ENCODE measurements at places on chromosomes 5 and 9.
A peak's percentile ranks its signal among the peaks of the same experiment; 100 is the strongest.

DNA sequence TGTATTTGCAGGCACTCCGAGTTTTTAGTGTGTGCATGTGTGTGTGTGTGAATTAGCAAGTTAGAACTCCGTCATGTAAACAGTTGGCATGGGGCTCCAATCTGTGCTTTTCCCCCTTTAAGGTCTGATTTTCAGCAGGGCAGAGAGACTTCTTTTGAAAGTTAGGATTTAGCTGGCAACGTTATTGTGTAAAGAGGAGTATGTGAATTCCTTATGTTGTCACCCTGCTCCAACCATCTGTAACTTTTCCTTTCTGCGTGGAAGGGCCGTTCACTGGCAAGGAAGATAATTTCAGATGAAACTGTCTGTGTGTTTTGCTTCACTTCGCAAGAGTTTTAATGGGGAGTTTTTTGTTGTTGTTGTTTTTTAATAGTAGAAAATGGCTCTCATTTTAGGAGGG lies 332 bp downstream of the SGCD start:
- peak; percentile 2 for DNase-seq

- no peak for DNase-seq
These were observed 70.5 kb upstream of the BOD1 start for GRCh38 chr5:173686950-173687349.

GRCh38 chr9:122218071-122218934 lies 10.5 kb downstream of the LHX6 start:
- DNase-seq = no peak

GRCh38 chr5:51669095-51669494 lies 285.8 kb downstream of the ISL1 start:
- no peak for DNase-seq

DNA sequence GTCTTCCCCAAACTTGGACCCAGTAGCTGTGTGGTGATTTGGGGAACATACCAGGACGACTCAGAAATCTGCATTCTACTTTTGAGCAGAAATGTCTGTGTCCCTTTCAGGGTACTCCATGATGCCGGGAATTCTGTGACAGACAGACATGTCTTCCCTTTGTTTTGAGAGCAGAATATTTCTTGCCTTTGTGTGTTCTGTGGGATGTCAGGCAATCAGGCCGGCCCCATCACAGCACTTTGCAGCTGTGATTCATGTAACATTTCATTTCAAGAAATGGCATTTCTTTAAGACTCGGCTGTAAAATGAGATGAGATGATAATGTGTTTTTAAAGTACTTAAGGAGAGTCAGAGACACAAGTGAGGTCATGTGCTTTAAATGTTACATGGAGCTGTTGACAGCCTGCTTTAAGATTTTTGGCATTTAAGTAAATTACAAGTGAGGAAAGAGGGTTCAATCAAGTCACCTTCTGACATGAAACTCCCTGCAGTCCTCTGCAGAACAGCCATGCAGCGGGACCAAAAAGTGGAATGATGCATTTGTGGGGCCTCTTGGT lies 98.7 kb downstream of the SLC28A3 start:
- no peak for DNase-seq

DNA sequence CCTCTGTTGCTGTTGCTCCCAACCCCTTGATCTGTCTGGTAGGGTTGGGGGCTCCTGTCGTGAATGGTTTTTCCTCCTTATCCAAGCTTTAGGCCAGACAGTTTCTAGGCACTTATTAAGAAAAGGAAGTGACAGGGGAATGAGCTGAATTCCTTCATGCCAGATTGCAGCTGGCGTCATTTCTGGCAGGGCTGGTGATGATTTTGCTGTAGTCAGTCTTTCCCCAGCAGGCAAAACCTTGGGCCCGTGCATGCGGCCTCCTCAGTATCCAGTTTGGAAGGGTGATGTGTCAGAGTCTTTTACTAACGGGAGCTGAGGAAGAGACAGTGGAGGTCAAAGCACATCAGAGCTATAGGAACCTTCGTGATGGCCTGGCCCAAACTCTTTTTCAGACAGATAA lies 58.8 kb downstream of the COL27A1 start:
- DNase-seq = peak; percentile 26

DNA sequence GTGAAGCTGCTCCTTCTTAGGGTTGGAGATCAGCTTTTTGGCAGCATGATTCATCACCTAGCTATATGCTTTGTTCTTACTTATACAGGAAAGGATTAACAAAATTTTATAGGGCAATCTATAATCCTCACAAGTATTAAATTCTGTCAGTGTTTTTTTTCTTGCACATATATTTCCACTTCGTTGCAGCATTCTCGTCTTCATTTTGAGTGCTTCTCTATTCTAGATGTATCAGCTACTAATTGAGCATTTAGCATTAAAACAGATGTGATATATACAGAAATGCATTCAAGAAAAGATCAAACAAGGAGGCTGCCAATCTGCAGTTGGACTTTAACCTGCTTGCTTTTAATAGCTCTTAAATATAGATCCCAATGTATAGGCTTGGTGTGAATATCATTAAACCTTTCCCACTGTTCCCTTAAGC lies 3.6 kb upstream of the CTXN3 start:
- no peak for DNase-seq

DNA sequence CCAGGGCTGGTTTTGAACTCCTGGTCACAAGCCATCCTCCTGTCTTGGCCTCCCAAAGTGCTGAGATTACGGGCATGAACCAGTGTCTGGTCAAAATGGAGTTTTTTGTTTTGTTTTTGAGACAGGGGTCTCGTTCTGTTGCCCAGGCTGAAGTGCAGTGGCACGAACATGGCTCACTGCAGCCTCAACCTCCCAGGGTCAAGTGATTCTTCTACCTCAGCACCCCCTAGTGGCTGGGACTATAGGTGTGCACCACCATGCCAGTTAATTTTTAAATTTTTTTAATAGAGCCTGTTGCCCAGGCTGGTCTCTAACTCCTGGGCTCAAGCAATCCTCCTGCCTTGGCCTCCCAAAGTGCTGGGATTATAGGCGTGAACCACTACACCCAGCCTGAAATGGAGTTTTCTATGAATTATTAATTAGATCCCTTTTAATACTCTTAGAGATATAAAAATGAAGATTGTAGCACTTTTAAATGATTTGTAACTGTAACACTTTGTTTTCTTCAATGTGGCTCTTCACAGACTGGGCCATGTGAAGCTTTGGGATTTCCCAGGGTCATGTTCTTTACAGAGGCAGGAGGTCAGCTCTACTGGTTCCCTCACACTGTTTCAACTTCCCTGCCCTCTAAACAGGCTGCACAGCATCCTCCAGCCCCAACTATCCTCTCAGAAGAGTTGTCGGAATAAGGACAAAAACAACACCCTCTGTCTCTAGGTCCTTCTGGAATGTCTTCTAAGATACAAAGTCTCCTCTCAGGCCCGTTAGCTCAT lies 32.7 kb upstream of the SPARC start:
- peak; percentile 55 for DNase-seq

DNA sequence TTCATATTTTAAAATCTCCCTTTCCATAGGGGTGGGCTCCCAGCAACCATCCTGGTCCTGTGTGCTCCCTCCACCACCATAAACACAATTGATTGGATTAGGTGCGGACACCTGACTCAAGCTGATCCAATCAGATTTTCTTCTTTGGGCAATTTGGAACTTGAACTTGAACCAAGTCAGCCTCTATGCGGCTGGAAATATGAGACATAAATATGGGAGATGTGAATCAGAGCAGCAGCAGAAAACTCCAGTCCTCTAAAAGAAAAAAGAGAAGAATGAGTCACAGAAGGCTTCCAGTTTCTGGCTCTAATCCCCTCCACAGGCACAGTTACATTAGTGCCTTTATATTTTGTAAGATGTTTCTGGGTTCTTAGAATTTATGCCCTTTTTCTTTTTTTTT lies 306.6 kb downstream of the MLLT3 start:
- DNase-seq = peak; percentile 93

- DNase-seq = no peak
These were observed 199.3 kb upstream of the SEMA6A start for GRCh38 chr5:116773926-116774325.

DNA sequence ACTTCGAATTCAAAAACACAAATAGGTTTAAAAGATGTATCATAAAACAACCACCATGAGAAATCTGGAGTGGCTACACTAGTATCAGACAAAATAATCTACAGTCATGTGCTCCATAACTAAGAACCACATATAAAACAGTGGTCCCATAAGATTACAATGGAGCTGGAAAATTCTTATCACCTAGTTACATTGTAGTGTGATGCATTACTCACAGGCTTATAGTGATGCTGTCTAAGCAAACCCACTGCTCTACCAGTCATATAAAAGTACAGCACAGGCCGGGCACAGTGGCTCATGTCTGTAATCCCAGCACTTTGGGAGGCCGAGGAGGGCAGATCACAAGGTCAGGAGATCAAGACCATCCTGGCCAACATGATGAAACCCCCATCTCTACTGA lies 160.1 kb downstream of the ROR2 start:
- peak; percentile 20 for DNase-seq

DNA sequence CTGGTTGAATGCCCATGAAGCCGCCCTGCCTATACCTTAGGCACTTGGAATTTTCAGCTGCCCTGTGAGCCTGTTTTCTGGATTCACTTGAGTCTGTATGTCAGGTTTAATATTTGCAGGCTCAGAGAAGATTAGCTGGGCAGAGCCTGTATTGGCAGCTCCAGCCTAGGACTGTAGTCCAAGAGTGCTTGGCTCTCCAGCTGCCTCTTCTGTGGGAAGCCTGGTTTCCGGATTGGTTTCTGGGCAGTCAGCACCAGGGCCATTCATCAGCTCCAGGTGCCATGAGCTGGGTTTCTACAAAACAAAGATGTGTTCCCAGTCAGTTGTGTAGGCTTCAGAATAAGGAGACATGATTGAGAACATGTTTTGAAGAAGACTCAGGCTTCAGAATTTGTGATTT lies 90.1 kb downstream of the ARHGAP26 start:
- no peak for DNase-seq

GRCh38 chr9:111970827-111971226 lies 74.2 kb downstream of the UGCG start:
- no peak for DNase-seq

DNA sequence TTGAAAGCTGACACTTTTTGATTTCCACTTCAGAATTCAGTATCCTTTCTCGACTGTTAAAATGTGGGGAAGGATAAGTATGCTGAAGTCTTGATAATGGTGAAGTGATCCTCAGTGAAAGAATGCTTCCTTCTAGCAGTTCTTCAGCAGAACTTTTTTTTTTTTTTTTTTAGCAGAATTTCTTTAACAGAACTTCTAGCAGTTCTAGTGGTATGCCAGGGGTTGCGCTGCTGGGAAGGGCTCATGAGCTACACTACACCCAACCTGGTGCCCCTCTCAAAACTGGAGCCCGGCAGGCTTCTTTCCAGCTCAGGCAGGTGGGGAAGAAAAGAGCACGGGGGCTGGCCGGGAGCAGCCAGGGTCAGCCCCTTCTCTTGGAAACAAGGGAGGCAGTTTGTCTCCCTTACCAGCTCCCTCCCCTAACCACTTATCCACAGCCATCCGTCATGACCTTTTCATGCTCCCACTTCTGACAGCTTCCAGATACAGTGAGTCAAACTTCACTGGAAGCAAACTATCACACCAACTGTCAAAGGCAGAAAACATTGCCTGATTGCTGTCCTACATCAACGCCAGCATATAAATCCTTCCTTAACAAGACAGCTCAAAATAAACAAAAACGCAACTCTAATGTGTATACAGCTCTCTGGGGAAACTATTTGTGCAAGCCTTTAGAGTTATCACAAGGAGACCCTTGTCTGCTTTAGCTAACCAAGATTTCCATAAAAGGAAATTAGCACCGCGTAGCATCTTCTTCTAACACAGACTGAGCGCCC lies 211.5 kb downstream of the GAPVD1 start:
- peak; percentile 88 for DNase-seq

DNA sequence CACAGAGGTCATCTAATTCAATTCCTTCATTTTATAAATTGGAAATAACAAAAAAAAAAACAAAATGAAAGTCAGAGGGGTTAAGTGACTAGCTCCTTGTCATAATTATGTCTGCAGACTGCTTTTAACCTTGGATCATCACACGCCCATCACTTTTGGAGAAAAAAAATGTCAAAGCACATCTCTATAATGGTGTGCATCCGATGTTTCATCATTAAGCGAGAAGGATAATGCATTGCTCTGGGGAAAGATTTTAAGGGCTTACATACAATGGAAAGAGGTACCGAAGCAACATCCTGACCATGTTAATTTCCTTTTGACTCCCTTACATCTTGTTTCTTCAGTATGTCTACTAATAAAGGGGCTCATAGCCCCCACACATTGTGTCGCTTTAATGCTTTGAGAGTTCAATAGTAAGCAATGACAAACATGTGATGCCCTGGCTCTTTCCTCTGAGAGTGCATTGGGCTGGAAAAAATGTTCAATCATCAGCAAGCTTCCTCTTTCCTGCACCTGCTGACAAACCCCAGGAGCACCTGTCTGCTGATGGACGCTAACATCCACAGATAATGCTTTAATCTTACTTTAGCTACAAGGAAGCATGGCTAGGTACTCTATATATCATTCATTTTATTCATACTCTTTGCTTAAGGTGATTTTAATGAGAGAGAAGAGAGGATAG lies 242.2 kb downstream of the SMARCA2 start:
- DNase-seq = no peak

DNA sequence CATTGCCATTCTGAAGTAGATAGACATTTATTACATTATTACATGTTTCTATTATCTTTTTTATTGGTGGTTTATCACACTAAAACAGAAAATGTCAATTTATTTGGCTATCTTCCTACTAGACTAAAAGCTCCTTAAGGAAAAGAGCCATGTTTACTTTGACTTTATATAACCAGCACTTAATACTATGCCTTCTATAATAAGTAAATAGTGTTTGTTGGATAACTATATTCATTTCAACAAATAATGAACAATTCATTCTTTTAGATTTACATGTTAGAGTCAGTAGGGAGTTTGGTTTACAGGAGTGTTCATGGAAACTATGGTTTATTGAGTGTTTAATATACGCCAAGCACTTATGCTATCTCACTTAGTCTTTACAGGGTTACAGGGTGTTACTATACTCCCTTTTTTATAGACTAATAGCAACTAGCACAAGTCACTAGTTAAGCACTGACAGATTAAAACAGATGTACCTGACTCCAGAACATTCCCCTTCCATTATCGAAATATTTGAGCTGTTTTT lies 7.3 kb downstream of the PPIP5K2 start:
- no peak for DNase-seq

GRCh38 chr9:6893350-6894131 lies 135.8 kb downstream of the KDM4C start:
- DNase-seq = no peak

DNA sequence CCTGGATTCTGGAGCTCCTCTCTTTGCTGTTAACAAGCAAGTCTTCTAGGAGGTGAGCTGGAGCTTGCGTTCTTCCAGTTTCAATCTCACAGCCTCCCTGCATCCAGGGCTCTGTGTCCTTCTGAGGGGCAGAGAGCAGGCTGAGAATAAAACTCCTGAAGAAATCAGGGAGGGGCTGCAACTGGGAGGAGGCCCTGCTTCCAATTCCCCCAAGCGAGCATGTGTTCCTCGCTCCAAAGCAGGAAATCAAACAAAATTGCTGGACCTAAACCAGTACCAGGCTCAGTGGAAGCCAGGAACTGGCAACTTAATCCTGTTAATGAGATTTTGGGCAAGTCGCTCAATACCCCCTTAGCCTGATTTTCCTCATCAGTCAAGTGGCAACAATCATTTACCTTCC lies 181.8 kb downstream of the ASTN2 start:
- no peak for DNase-seq
